ENCODE measurements at places on chromosomes 2 and 18.

DNA sequence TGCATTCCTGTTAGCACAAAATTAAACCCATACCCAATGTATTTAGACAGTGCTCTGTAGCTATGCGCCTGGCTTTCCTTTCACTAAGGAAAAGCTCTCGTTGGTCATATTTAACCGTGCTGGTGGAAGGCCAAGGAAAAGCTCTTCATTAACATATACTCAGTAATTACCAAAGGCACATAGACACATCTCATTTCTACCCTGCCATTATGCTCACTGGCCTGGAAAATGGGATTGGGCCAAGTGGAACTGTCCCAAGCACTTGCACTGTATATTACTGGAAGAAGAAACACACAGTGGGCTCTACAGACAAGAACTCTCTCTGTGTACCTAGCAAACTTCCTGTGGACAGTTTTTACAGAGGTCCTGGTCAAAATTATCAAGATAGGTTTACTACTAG, 274.4 kb downstream of the ERBB4 start:
- no peak for DNase-seq

DNA sequence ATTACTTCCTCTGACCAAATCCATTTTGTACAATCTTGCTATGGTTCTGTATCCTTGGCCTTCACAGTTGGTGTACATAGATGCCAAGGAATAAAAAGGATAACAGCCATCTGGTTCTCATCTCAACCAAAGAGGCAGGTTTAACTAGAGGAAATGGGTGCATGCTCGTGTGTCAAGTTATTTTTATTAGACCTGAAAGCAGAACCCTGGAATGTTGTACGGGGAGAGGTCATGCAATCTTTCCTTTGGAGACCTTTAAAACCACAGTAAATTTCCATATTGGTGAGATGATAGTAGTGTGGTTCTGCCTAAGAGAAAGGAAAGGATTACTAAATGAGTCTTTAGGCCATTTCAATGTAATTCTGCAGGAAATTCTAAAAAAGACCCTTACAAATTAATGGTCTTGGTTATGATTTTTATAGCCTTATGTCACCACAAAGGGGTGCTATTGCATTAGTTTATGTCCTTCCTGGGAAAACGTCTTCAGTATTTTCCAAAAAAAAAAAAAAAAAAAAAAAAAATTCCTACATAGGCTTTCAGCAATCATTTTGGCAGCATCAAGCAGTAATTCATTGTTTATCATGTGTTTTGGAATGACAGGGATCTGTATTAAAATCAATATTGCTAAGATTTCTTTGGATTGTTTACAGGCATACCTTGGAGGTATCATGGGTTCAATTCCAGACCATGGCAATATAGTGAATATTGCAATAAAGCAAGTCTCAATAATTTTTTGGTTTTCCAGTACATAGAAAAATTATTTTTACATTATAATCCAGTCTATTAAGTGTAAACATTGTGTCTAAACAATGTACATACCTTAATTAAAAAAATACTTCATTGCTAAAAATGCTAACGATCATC, 270.8 kb downstream of the NYAP2 start:
- DNase-seq: no peak

GRCh38 chr2:219698748-219699439, 71.5 kb downstream of the SLC4A3 start:
- no peak for DNase-seq

DNA sequence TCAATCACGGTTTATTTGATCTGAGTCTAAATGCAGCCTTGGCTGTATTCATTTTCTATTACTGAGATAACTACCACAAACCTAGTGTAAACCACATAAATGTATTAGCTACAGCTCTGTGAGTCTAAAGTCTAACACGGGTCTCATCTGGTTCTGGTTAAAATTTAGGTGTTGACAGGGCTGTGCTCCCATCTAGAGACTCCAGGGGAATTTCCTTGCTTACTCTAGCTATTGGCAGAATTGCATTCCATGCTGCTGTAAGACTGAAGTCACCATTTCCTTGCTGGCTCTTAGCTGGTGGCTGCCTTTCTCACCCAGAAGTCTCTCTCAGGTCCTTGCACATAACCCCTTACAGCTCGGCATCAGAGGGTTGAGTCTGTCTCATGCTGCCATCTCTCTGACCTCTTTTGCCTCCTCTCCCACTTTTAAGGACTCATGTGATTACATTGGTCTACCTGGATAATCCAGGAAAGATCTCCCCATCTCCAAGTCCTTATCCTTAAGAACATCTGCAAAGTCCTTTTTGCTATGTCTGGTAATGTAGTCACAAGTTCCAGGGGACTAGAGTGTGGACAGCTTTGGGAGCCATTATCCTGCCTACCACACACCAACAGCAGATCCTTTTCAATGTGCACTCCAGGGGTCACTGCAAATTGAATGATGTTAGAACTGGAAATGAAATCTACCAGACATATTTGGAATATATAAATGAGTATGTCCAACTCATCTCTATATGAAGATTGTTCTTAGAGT, 207.0 kb upstream of the AGAP1 start:
- DNase-seq: no peak

DNA sequence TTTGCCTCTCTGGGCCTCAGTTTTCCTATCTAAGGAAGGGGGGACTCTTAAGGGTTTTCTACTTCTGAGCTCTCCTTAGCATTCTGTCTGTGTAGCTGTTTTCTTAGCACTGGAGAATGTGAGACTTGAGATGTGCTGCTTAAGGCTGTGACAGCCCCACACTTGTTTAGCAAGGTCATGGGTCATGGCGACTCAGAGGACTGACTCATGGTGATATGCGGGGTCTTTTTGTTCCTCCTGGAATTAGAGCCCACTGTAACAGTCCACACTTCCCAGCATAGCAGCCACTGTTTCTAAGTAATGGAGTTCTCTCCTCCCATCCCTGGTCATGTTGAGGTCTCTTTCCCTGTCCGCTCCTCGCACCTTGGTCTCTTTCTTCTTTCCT, 4.1 kb upstream of the LPIN1 start:
- DNase-seq: no peak

GRCh38 chr2:54898456-54899226, 151.6 kb downstream of the RTN4 start:
- no peak for DNase-seq

- no peak for DNase-seq
These were observed 15.8 kb downstream of the INPP5D start for GRCh38 chr2:233075966-233076339.

GRCh38 chr2:58800881-58801280, 559.8 kb upstream of the FANCL start:
- DNase-seq: no peak

DNA sequence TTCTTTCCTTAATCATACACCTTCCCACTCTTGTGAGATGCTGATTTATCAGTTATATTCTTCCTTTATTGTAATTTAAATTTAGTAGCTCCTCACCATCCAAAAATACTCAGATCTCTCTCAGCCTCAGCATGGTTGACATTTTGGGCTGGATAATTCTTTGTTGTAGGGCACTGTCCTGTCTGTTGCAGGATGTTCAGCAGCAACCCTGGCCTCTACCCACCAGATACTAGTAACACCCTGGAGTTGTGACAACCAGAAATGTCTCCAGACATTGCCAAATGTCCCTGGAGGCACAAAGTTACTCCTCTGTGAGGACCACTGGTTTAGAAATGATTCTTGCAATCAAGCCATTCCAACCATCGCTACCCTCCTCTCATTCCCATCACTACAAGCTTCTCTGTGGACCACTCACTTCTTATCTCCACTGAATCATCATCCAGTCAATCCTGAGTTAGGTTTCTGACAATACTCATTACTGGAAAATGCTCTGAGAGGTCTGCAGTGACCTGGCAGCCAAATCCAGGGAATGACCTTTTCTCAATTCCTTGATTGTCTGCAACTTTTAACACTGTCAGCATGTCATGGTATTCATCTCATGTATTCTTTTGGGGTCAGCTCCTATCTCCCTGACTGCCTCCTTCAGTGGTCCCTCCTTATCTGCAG, 43.3 kb downstream of the OSBPL6 start:
- no peak for DNase-seq

GRCh38 chr2:219634171-219634940, 6.9 kb downstream of the SLC4A3 start:
- no peak for DNase-seq

GRCh38 chr2:46519265-46519664, 39.9 kb downstream of the TMEM247 start:
- DNase-seq: no peak

DNA sequence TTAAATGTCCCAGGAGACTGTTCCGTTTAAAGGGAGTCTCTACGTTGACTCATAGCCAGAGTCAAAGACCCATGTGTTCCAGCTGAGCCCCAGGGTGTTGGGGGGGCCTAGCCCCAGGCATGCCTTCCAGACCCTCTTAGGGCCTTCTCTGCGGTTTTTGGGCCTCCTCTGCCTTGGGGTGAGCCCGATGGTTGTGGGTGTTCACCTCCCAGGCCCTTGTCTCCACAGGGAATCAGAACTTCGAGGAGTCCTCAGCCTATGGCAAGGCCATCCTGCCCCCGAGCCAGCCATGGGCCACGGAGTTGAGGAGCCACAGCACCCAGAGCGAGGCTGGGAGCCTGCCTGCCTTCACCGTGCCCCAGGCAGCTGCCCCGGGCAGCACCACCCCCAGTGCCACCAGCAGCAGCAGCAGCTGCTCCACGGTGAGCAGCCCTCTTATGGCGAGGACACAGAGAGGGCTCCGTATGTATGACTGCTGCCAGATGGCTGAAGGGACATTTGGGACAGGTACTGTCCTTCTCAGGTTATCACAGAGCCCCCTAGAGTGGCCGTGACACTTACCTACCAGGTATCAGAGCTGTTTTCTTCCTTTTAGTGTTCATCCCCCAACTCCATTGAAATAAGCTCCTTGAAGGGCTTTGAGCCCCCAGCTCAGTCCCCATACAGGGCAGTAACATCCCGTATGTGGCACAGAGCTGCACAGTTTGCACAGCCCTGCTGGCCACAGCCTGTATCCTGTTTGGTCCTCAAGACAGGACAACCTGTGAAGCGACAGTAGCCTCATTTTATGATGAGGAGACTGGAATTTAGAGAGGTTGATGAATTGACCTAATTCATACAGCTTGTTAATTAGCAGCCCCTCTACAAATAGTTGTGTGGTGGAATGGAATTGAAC, 80.7 kb downstream of the EPAS1 start:
- no peak for DNase-seq

DNA sequence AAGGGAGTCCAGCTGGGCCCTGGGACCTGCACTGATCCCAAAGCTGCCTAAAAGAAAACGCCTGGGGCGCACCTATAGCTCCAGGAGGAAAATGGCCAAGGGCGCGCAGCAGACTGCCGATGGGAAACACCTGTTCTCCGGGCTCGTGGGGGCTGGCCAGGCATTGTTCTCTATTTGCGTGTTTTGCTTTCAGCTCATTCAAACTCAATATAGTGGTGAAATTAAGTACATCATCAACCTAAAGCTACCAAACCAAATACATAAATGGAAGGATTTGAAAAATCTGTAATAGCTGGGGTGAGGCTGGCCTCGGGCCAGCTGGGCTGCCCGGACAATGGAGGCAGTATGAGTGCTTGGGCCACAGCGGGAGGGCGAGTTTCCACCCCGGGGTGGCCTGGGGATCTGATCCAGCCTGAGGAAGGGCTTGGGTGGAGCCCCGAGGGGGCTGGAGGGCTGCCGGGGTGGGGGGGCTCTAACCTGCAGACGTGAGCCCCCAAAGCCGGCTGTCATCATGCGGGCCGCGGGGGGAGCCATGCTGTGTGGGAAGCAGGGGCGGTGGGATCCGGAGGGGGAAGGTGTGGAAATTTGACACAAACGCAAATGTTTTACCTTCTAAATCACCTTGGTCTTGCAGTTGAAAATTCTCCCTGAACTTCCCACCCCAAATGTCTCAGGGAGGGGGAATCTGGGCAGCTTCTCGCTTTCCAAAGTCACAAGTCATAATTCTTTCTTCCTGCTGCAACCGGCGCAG, 77.6 kb downstream of the ASB1 start:
- no peak for DNase-seq

GRCh38 chr2:64978514-64979268, 10.5 kb upstream of the SLC1A4 start:
- DNase-seq: no peak

DNA sequence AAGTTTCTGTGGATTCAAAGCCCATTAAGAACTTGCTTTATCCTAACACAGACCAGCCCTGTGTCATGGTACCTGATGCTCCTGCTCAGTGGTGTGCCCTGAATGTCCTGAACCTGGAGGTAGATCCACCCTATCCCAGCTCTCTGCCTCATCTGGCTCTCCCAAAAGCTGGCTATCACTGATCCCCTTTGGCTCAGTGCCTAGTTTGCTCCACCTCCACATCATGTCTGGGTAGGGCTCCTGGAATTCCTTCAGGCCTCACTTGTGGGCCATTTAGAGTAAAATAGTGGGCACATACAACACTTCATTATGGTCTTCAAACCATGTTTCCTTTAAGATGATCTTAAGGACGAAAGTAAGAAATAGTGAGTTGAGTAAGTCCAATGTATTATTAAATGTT, 4.8 kb upstream of the ABCB11 start:
- no peak for DNase-seq

- DNase-seq: no peak
These were observed 50.0 kb downstream of the TTC39C start for GRCh38 chr18:24064391-24065100.

DNA sequence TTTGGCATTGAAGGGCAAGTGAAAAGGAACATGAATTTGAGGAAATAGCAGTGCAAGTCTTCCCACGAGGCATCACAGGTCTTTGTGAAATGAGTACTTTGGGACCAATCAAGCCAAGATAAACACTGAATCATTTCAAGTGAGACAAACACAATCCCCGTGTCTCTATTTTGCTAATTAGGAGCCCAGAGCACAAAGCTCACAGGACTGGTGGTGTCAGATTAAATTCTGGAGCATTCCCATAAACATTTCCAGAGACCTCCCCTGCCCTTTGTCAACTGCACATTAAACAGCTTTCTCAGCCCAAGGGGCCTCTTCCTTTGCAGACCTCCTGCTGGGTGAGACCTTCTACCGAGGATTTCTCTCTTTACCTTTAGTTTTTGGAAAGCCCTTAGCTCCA, 50.7 kb downstream of the DAPL1 start:
- no peak for DNase-seq

DNA sequence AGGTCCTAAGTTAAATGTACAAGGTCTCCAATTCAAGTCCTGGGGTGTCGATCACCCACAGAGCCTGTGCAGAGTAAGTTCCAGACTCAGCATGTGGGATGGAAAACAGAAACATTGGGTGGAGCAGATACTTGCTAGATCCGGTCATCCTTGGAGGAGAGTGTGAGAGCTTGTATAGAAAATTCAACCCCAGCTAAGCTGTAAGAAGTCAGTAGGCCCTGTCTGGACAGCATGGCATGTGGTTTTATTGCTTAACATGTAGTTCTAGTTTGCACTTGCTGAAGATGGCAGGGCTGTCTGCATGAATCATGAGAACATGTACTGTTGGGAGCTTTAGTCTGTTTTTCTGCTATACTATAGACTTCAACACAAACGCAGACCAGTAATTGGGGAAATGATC, 189.6 kb upstream of the RMP24 start:
- no peak for DNase-seq

DNA sequence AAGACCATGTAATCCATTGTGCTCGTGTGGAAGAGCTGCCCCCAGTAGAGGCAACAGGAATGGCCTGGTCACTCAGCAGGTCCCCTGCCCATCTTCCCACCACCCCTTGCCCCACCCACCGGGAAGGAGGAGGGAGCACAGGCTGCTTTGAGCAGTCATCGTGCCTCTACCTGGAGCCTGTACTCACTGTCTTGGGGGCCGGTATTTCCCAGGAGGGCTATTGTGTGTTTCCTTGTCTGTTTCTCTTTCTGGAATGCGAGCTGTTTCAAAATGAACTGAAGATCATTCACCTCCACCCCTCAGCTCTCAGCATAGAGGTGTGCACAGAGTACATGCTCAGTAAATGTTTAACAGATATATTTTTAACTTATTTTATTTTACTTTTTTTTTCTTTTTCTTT, 7.7 kb upstream of the AMMECR1L start:
- DNase-seq: no peak

GRCh38 chr18:28175150-28175929, 1.6 kb downstream of the CDH2 start:
- DNase-seq: peak; percentile 26

Measured in posterior cingulate gyrus (tissue), 11 donors.